ENCODE measurements at places on chromosomes 11 and 22. TPM values are rescaled to one million over a fixed set of nuclear protein-coding genes. Genes with fewer than 3 reads are reported as not detected.

Gene OR51B2
- not detected for total RNA-seq

Gene F2
- total RNA-seq: not detected

Gene BATF2
- total RNA-seq: 1.2 TPM

Gene WBP2NL
- 0.47 TPM for total RNA-seq

Gene SNX32
- total RNA-seq: not detected

Gene OR4A16
- total RNA-seq: not detected

Gene C22orf42
- total RNA-seq: not detected

Gene SCN3B
- 1.7 TPM for total RNA-seq

Gene TIMP3
- 256 TPM for total RNA-seq

Gene THY1
- 1.5 TPM for total RNA-seq

Gene BAIAP2L2
- total RNA-seq: 0.15 TPM

Gene MMP1
- total RNA-seq: not detected

Gene NXPE4
- not detected for total RNA-seq

Gene OR2D2
- not detected for total RNA-seq

Gene IL17REL
- not detected for total RNA-seq

Gene ROBO4
- total RNA-seq: 27.6 TPM

Gene PKP3
- 0.84 TPM for total RNA-seq

Gene ADAMTS8
- 0.42 TPM for total RNA-seq

Gene PLAAT3
- total RNA-seq: 149 TPM

Gene DLG2
- total RNA-seq: 5.7 TPM

Gene OR10D3
- total RNA-seq: not detected

Gene RAB6A
- 96.3 TPM for total RNA-seq

Gene LTO1
- 10.9 TPM for total RNA-seq

Gene PLA2G3
- total RNA-seq: not detected

Gene SHANK3
- 22.9 TPM for total RNA-seq

Gene HMOX1
- total RNA-seq: 3.8 TPM

Gene KRTAP5-6
- total RNA-seq: not detected

Gene MRE11
- total RNA-seq: 7.4 TPM

Gene FBLN1
- total RNA-seq: 93.3 TPM

Gene VWCE
- total RNA-seq: 0.94 TPM

Gene SMTNL1
- not detected for total RNA-seq

Gene HOATZ
- total RNA-seq: not detected

Gene MYBPC3
- 2,596 TPM for total RNA-seq

Gene PANX2
- total RNA-seq: 0.40 TPM

Gene APOBEC3A
- total RNA-seq: 0.82 TPM

Gene MYEOV
- not detected for total RNA-seq

Gene USH1C
- 1.3 TPM for total RNA-seq

Gene SYCE3
- not detected for total RNA-seq

Gene PRAME
- not detected for total RNA-seq

Gene SCGB1D2
- 4.0 TPM for total RNA-seq

Gene MYRF
- 2.1 TPM for total RNA-seq

Gene OR8G5
- not detected for total RNA-seq

Gene SBF1
- total RNA-seq: 55.5 TPM

Gene VPREB1
- not detected for total RNA-seq

Gene P4HA3
- 0.17 TPM for total RNA-seq

Gene OR2AG1
- total RNA-seq: not detected

Gene ASPHD2
- 0.12 TPM for total RNA-seq

Gene MS4A6E
- not detected for total RNA-seq

Gene STIM1
- total RNA-seq: 17.0 TPM

Gene FADS2
- total RNA-seq: 24.7 TPM

Gene C22orf31
- not detected for total RNA-seq

Gene MGAT3
- 6.3 TPM for total RNA-seq

Gene CRYBB1
- 0.64 TPM for total RNA-seq

Gene UPK2
- total RNA-seq: not detected

Gene FOSL1
- total RNA-seq: 0.32 TPM

Gene OR5M11
- total RNA-seq: not detected
